Inflammatory macrophage treated with lipopolysaccharide for 4 hours (primary cell): ENCODE measurements at places on chromosomes 3 and 15.
A peak's percentile ranks its signal among the peaks of the same experiment; 100 is the strongest.

DNA sequence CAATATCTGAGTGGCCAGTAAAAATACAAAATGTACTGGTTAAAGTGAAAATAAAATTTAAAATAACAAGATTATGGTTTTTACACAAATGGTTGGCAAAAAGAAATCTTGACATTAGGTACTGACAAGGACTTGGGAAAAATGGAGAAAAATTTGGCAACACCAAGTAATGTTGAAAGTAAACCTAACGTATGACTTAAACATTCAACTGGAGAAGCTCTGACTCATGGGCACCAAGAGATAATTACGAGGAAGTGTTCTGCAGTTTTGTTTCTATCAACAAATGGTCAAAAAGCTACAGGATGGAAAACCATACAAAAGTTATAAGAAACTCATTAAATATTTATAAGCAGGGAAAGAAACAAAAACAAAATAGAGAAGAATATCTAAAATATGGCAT, 177.7 kb downstream of the ZNF385D start:
- peak; percentile 2 for DNase-seq

DNA sequence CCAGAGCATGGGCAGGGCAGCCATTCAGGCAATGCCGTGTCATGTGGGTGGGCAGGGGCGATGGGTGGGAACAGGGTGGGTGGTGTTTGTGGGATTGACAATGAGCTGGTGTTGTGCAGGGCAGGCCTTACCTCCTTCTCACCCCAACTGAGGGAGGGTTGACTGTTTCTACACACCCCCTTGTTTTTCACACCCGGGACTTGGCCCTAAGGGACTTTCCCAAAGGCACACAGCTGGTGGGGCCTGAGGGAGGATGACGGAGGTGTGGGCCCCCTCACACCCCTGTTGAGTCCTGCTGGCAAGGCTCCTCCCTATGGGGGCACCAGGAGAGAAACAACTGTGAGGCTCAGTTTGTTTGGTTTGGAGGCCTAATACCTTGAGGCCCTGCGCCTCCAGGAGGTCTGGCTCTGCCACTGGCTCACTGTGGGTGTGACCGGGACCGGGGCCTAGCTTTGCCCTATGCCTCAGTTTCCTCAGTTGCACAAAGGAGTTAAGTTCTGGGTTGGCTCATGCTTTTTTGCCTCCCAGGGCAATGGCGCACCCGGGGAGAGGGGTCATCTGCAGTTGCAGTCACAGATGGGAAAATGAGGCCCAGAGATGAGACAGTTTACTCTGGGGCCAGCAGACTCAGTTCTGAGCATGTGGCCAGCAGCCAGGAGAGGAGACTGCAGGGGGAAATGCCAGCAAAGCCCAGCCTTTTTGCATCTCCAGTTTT, 5.1 kb upstream of the DNAH1 start:
- DNase-seq: no peak

GRCh38 chr15:65344914-65345275, 32.9 kb downstream of the IGDCC3 start:
- no peak for DNase-seq

- DNase-seq: peak; percentile 86
Measured at GRCh38 chr3:171838218-171838720, 4.9 kb upstream of the TMEM212 start.

- DNase-seq: peak; percentile 91
Measured at GRCh38 chr3:4474683-4475490, 7.8 kb upstream of the SUMF1 start.

- DNase-seq: no peak
Measured at GRCh38 chr3:140131895-140132294, 196.9 kb downstream of the CLSTN2 start.

GRCh38 chr3:108029466-108029865, 61.4 kb downstream of the CD47 start:
- no peak for DNase-seq

- no peak for DNase-seq
Measured at GRCh38 chr15:60949039-60949977, 279.8 kb downstream of the RORA start.

DNA sequence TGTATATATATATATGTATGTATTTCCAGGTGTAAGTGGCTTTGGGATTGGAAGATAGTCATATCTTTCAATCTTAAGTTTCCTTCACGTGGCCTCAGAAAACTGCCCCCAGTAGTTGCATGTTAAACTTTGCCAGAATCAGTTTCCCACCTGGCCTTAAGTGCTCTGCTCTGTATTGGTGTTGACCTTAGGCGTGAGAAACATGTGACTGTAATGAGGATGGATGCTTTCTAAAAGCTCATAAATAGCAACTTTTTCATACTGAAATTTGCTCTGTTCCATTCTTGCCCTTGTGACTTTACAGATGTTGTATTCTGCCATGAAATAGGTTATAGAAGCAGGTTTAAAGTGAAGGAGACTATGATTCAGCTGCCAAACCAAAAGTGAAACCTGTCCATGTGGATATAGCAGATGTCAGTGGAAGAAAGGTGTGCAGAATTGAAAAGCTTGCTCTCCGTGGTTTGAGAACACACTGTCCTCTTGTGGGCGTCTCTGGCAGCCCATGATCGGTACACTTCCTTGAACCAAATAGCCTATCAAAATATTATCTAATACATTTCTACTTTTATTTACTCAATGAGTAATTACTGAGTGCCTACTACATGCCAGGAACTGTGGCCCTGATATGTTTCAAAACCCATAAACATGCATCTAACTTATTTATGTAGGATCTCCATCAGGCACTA, 15.8 kb downstream of the SCG5 start:
- no peak for DNase-seq

DNA sequence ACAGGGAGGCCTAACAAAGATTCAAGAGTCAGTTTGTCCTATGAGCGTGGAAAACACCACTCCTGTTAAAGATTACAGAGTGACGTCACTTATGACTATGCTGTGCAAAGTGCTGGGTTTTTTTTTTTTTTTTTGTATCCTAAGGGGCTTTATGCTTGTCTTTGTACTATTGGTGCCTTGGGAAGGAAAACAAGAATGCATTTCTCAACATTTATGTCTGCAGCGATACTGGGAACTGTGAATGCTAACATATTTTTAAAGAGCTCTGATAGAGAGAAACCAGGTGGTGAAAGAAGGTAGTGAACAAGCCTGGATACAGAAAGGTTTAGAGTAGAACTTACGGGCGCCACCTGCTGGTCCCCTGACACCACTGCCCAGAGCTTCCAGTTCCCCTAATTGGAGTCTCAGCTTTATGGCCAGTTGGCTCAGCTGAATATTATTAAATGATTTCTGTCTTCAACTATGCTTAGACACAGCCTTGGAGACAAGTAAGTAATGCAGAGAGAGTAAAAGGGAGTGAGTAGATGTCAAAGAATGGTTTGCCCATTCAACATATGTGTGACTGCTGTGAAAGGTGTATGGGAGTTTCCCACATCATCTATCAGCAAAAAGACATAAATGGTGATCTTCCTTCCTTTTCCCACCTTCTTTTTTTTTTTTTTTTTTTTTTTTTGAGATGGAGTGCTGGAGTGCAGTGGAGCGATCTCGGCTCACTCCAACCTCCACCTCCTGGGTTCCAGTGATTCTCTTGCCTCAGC, 807.9 kb upstream of the CFAP20DC start:
- peak; percentile 78 for DNase-seq

DNA sequence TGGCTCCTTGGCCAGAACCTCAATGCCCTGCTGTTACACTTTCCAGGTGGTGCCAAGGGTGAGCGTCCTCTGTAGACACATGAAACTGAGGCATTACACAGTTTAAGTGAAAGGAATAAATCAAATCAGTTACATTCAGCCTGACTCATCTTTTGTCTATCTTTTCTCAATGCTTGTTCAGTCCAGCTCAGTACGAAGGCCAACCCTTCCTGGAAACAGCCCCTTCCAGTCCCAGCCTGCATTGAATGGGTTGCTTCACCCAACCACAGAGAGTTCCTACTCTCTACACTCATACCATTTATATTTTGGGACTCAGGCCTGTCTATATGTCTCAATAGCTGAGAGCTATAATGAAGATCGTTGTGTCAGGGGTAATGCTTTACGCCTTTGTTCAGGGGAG, 363.6 kb downstream of the RORA start:
- DNase-seq: no peak

GRCh38 chr3:73299184-73299691, 237.8 kb downstream of the EBLN2 start:
- no peak for DNase-seq

- DNase-seq: no peak
Measured at GRCh38 chr3:150745832-150746231, 17.1 kb downstream of the SIAH2 start.

DNA sequence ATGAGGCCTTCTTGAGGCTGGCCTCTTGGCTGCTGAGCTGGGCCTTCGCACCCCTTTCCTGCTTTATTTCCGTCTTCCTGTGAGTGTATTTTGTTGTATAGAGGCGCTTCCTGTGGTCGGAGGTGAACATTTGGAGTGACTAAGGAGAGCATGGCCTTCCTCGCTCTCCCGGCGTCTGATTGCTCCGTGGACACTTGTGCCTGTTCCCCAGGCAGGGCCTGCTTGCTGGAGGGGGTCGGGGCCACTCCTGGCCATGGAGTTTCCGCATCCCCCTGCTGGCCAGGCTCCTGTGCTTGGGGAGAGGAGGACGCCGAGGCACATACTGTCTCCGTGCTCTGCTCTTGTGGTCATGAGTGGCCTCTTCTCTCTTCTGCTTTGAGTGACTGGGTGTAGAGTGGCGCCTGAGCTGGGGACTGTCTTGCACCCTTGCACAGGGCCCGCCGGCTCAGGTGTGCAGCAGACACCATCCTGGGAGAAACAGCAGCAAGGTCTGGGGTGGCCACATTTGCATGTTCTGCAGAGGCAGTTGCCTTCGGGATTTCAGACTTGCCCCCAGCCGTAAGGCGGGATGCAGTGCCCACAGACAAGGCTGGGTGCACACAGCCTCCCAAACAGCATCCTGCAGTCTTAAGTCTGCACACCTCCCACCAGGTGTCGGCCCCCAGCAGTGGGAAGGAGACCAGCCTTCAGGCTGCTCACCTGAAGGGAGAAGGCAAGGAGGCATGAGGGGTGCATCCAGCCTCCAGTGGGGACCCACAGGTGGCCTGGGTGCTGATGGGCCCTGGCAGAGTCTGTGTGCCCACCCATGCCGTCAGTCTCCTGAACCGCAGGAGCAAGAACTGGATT, 16.4 kb downstream of the KLF13 start:
- no peak for DNase-seq

- DNase-seq: no peak
Measured at GRCh38 chr3:144167634-144168033, 196.0 kb downstream of the DIPK2A start.

DNA sequence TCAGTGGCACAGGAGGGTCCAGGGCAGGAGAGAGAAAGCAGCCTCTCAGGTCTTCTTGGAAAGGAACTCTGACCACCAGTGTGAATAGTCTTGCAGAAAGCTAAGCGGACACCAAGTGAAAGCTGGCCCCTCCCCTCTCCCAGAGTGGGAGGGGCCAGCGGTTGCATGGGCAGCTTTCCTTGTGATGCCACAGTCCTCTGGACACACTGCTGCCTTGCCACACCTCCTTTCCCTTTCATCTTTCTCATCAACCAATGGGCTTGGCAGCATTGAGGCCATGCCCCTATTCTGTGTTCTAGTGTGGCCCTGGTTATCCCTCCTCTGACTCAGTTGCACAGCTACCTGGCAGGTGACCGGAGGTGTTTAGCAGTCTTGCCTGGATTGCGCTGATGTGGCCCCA, 49.7 kb upstream of the GOLGA6B start:
- DNase-seq: no peak

- DNase-seq: no peak
Measured at GRCh38 chr3:113271189-113271588, 59.8 kb downstream of the BOC start.

GRCh38 chr15:68639926-68640600, 61.3 kb downstream of the CORO2B start:
- no peak for DNase-seq

DNA sequence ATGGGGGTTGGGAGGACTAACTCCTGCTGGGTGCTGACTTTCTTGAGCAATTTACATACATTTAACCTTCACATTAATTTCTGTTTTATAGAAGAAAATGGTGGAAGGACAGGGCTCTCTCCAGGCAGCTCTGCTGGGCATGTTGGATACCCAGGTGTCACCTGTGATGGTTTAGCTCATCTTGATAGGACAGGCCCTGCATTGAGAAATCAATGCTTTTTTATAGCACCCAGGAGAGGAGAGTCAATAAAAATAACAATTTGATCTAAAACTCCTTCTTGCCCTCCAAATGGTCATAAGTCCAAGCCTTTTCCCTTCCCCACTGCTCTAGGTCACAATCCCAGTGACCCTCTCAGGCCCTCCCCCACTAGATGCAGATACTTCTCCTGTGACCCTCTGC, 48.3 kb upstream of the RBP1 start:
- no peak for DNase-seq

GRCh38 chr3:194871143-194871863, 185.6 kb downstream of the FAM43A start:
- DNase-seq: no peak

DNA sequence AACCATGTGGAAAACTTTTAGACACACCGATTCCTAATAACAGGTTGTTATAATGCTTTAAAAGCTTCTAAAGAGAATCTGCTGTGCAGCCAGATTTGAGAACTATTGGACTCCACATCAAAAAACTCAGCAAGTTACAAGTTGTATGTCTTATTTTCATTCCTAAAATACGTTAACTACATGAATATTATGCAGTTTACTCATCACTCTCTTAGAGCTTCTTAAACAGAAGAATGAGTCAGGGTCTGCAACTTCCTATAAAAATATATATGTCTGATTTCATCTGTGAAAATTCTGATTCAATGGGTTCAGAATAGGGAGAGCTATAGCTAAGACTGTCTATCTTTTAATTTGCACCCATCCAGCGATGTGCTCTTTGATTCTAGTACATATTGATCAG, 244.2 kb upstream of the EPHA3 start:
- no peak for DNase-seq

DNA sequence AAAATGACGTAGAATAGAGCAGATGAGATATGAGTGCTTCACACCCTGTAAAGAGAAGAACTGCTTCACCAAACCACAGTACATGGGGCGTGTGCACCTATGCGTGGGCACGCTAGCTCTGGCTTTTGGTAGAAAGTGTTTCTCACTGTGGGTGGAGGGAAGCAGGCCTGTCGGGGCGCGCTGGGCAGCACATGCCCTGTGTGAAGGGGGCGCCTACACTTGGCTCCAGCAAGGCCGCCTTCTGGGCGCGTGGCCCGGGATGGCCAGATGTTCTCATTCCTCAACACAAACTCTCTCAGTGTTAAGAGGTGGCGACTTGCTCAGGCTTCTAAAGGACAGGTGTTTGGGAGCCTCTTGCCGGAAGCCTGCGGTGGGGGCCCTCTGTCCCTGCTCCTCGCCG, 90.0 kb downstream of the FBLN2 start:
- DNase-seq: no peak

- DNase-seq: no peak
Measured at GRCh38 chr3:129001101-129001805, at the start of gene EFCC1. Gene EFCC1 (plus strand): TSS chr3:129001304. CDS start chr3:129001629, 325 bp downstream.

DNA sequence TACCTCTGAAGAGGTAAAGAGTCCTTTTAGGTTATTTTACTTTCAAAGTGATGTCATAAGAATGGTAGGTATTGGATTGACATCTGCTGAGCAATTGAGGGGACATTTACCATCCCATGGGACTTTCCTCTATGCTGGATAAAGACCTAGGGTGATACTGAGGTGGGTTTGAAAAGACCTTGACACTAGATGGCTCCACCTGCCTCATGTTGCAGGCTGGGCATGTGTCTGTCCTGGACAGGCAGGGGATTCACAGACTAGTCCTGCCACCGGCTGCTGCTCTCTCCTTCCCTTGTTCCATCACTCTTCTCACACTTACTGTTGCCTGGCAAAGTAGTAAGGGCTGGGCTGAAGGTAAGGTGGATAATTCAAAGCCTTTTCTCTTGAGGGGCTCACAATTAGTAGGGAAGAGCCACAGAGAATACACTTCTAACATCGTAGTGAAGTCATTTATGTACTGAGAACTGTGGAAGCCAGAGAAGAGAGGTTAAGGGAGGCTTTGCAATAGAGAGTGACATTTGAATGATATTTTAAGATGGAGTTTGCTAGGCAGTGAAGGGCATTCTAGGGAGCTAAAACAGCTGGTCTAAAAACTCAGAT, 27.7 kb downstream of the TRAK1 start:
- no peak for DNase-seq
